ENCODE measurements at places on chromosomes 3 and 15.
A peak's percentile ranks its signal among the peaks of the same experiment; 100 is the strongest.

- DNase-seq = no peak
These were observed 2.9 kb downstream of the TNFSF10 start for GRCh38 chr3:172520301-172520831.

DNA sequence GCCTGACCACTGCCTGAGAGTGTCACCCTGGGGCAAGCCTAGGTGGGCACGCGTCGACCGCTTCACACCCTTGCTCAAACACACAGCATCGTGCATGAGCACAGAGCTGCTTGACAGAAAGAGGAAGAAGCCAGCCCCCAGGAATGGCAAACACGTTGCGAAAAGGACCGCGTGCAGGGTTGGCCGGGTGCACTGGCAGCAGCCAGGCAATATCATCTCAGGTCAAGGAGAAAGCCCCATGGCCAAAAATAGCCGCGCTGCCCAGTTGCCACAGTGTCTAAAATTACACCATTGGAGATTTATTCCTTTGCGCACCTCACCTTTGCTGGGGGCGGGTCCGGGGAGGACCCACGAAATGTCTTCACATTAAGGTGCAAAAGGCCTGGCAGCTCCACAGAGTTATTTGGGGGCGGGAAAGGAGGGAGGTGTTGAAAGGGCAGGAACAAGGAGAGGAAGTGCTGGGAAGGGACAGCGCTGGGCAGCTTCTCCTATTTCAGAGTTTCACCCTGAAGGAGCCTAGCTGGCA is 44.7 kb upstream of the NR2F2 start:
- no peak for DNase-seq

DNA sequence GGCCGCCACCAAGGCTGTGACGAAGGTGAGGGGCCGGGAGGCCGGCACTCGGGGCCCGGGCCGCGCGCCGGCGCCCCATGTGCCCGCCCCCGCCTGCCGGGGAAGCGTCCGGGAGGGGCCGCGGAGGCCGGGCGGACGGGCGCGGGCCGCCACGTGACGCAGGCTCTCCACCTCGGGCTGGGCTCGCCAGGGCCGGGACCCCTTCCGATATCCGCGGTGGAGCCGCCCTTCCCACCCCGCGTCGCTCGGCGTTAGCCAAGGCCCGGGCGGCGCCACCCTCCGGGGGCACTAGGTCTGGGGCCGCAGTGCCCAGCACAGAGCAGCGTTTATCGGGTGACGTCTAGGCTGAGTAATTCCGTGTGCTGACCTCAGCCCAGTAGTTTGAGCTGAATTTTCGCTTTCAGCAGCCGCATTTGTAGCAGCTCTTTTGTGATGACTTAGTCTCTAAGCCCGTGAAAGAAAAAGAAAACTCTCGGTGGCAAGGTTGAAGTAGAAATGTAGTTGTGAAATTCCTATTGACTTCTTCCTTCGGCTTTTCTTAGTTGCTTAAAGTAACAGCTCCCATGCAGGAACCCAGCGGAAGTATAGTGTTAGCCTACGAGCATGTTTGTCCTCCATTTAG is 885 bp downstream of the CDV3 start:
- DNase-seq = peak; percentile 52

DNA sequence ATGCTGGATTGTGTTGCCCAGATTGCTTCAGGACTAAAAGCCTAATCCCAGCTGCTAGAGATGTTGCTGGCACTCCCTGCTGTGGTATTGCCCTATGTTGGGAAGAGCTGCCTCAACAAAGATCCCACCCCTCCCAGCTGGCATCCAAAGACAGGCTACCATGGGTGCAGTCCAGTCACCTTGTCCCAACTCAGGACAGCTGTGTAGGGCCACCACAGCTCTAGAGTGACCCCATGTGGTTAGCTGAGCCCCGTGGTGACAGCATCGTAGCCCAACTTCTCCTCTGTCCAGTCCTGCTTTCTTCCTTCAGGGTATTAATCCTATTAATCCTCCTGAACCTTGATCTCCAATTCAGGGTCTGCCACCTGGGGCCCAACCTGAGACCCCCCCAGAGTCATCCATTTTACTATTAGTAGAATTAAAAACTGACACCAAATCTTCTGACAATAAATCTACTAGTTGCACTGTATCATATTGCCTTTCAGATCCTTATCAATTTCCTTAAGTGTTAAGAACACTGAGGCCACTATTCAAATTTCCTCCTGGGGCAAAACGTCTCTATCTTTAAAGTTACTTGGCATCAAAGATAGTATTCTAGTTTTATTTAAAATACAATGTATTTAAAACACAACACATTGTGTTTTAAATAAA is 83.5 kb downstream of the AQP9 start:
- no peak for DNase-seq

DNA sequence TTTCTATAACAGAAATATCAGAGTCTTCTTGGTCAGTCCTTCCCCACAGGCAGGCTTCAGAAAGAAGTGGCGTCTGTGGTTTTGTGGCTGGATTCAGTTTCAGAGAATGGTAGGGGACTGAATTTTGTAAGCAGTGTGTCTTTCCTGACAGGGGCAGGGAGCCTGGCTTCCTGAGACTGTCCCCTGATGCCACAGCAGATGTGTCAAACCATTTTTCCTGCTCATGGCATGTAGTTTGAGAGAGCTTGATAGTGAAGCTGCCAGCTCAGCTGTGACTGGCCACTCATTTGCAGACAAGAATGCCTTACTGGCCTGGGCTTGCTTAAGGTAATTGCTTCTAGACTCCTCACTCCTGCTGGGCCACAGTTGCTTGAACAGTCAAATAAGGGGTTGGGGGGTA is 26.4 kb downstream of the LARS2 start:
- no peak for DNase-seq

GRCh38 chr3:153513236-153513635 is 351.2 kb downstream of the RAP2B start:
- no peak for DNase-seq

DNA sequence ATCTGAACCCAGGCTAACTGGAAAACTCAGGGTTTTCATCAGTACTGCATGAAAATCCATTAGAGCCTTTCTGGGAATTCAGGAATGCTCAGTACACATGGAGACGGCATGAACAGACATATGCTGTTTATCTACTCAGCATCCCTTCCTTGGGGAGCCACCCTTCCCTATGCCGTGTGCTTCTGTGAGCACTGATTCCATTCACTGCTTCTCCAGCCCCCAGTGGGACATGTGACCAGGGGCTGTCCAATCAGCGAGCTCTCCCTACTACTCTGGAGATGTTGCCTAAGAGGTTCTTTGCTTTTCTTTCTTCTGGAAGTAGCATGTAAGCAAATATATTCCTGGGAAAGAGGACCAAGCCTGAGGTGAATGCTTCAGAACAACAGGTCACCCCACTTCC is 5.6 kb upstream of the PCOLCE2 start:
- DNase-seq = no peak

- no peak for DNase-seq
These were observed 87.9 kb downstream of the FBLN2 start for GRCh38 chr3:13636874-13637273.

DNA sequence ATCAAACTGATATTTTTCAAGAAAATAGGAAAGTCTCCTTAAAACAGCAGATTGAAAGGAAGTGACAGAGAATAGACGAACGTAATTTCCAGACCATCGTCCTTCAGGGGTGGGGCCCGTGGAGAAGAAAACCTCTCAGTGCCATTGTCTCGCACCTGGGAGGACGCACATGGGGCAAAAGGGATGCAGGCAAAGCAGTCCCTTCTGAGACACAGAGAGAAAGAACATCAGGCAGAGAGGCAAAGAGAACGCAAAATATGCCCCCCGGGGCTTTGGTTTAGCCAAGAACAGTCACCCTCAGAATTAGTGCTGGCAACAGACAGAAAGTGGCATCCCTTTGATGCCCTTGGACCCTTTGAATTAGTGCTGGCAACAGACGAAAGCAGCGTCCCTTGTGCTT is 37.0 kb downstream of the MUC20 start:
- DNase-seq = no peak

GRCh38 chr3:171234298-171235010 is 207.9 kb upstream of the SLC2A2 start:
- no peak for DNase-seq

- no peak for DNase-seq
These were observed 60.7 kb downstream of the ADAMTS7 start for GRCh38 chr15:78750566-78750965.

DNA sequence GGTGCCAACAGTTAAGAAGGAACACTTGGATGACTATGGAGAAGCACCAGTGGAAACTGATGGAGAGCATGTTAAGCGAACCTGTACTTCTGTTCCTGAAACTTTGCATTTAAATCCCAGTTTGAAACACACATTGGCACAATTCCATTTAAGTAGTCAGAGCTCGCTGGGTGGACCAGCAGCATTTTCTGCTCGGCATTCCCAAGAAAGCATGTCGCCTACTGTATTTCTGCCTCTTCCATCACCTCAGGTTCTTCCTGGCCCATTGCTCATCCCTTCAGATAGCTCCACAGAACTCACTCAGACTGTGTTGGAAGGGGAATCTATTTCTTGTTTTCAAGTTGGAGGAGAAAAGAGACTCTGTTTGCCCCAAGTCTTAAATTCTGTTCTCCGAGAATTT is 3.0 kb downstream of the SKIL start:
- no peak for DNase-seq

DNA sequence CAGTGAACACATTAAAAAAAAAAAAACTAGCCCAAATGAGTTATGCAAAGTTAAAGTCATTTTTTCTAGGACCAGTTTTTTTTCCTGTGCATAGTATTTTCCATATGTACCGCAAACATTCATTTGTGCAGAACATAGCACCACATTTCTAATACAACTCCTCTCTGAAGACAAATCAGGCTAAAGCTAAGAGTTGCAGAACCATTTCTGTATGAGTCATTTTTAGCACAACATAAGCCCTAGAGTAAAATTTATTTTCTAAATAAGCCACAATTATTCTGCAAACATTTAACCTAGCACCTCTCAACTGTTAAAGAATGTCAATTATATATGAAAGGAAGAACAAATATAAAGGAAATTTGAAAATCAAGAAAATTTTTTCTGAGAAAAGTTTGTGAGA is 375.8 kb downstream of the TIGIT start:
- DNase-seq = no peak

GRCh38 chr15:55683376-55683775 is 59.6 kb downstream of the PRTG start:
- no peak for DNase-seq

- DNase-seq = no peak
These were observed 9.3 kb upstream of the VILL start for GRCh38 chr3:37981348-37981664.

DNA sequence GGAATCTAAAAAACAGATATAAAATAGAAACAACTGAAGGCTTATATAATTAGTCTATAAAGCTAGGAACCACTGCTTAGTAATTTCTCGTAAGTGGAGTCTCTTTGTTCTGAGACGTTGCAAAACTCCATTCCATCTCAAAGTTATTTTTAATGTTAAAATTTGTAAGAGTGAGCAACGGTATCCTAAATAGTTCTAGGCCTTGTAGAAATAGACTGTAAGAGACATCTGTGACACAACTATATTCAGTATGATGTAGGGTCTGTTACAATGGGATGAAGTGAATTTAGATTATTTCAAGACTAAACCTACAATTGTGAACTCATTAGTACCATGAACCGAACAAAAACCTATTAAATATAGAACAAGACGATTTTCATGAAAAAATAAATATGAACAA is 57.2 kb downstream of the UBE3A start:
- no peak for DNase-seq

DNA sequence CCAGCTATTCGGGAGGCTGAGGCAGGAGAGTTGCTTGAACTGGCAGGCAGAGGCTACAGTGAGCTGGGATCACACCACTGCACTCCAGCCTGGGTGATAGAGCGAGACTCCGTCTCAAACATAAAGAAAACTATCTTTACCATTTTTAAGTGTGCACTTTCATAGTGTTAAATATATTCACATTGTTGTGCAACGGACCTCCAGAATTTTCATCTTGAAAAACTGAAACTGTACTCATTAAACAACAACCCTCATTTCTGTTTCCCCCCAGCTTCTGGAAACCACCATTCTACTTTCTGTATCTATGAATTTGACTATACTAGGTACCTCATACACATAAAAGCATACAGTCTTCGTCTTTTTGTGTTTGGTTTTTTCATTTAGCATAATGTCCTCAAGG is 375.1 kb downstream of the SHQ1 start:
- no peak for DNase-seq

DNA sequence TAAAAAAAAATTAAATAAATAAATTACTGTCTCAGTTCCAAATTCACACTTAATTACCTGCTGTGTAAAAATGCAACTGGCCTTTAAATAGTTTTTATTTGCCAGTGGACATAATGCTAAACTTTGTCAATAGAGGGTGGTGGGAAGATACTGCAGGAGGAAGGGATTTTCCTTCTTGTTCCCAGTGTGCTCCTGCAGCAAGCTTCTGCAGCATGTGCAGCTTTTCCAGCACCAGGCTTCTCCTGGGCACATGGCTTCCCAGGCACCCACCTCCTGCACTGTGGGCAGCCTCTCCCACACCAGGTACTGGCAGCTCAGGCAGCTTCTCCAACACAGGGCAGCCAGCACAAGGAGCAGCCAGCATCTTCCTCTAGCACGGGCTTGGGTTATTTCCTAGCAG is 29.6 kb upstream of the BBX start:
- DNase-seq = no peak

- no peak for DNase-seq
These were observed 2.1 kb downstream of the RAB43 start for GRCh38 chr3:129119365-129120100.

- no peak for DNase-seq
These were observed 217.2 kb downstream of the PDZRN3 start for GRCh38 chr3:73407577-73407976.

DNA sequence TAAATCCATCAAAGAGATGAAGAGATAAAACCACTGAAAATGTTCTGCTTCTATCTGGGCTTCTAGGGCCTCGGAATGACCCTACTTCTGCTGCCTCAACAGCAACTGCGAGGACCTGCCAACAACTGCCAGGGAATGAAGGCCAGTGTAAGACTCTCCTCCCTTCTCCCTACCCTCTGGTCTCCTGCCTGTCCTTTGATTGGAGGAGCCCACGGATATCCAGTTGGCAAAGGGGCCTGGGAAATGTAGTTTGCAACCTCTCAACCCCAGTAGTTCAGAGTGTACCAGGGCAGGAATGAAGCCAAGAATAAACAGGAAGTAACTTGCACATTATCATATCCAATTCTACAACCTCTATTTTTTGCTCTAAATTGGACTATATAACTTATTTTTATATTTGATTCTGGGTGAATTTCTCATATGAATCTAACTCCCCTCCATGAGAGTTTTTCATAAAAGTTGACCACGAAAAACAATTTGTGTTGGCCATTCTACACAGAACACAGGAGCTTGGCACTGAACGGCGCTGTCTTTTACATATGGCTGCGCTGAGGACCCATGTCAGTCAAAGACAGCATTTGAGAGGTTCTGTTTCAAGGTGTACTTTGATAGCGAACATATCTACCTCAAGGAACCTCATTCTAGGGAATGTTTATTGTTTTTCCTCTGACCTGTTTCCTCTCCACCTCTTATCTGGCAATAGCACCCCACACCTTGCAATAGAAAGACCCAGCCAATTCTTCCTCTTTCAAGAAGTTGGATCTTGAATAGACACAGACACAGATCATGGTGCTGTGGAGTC is 91.1 kb upstream of the RNF7 start:
- DNase-seq = no peak

Data from activated effector memory CD4-positive, alpha-beta T cell treated with Interleukin-2 at 50 U/mL for 16 hours (primary cell).